ENCODE measurements at places on chromosomes 4 and X.
A peak's percentile ranks its signal among the peaks of the same experiment; 100 is the strongest.

- peak; percentile 79 for DNase-seq
These were observed 54.4 kb downstream of the FAT1 start for GRCh38 chr4:186669159-186669731.

GRCh38 chr4:92636038-92636806, 332.5 kb downstream of the GRID2 start:
- peak; percentile 68 for DNase-seq

DNA sequence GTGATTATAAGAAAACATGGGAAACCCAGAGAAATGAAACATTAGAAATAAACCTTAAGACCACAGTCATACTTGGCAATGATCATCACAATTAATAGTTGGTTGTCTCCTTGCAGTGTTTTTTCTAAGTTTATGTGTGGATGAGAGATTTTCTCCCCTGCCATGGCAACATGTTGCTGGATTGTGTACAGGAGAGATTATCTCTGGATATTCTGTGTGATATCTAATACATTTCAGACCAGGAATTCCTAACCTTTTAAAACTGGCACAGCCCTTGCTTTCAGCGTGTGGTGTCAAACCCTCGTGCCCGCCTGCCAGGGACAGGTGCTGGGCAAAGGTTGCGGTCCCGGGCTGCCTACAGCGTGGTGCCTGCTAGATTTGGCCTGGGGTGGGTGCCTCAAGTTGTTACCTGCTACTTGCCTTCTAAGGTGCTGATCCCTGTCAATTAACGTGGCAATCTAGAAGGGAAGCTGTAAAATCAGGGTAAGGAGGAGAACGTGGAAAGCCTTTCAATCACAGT, 100.5 kb downstream of the TMEM131L start:
- no peak for DNase-seq

DNA sequence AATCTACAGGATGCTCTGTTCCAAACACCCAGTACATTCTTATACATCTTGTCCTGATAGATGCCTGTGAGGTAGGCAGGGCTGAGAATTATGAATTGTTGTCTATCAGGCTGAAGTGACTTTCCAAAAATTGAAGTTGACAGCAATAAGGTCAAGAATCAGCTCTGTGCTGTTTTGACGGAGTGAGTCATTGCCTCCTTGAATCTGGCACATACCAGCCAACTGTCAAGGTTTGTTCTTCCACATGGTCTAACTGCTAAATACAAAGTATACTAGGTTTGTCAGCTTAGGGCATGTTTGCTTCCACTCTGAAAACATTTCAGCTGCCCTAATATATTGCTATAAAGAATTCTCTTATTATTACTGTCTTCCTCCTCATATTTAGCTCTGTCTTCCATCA, 32.3 kb downstream of the SH3RF1 start:
- no peak for DNase-seq

DNA sequence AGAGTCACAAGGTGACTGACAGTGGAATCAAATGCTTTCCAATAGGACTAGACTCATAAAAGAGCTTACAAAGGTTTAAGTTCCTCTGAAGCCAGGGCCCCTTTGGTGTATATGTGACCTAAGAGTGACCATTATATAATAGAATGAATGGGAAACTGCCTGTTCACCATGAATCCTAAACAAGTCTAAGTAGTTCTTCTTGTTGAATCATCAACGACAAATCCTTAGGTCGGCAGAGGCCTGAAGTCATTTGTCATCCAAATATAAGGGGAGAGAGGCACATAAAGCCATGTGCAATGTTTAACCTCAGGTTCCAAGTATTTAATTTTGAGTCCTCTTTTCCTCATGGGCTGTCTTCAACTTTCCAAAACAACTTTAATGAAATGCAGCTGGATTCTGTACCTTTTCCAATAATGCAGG, 122.4 kb downstream of the RASL11B start:
- peak; percentile 11 for DNase-seq

GRCh38 chr4:15917297-15917696, 21.2 kb downstream of the FGFBP1 start:
- DNase-seq = no peak

GRCh38 chrX:155968791-155969190, 28.7 kb upstream of the IL9R start:
- DNase-seq = no peak

- no peak for DNase-seq
These were observed 34.5 kb downstream of the PHKA2 start for GRCh38 chrX:18949291-18949943.

- no peak for DNase-seq
These were observed 28.8 kb downstream of the RPS6KA3 start for GRCh38 chrX:20237864-20238263.

GRCh38 chr4:16377887-16378286, 151.6 kb upstream of the TAPT1 start:
- DNase-seq = no peak

- DNase-seq = no peak
These were observed 607.8 kb downstream of the FSTL5 start for GRCh38 chr4:161555689-161556660.

DNA sequence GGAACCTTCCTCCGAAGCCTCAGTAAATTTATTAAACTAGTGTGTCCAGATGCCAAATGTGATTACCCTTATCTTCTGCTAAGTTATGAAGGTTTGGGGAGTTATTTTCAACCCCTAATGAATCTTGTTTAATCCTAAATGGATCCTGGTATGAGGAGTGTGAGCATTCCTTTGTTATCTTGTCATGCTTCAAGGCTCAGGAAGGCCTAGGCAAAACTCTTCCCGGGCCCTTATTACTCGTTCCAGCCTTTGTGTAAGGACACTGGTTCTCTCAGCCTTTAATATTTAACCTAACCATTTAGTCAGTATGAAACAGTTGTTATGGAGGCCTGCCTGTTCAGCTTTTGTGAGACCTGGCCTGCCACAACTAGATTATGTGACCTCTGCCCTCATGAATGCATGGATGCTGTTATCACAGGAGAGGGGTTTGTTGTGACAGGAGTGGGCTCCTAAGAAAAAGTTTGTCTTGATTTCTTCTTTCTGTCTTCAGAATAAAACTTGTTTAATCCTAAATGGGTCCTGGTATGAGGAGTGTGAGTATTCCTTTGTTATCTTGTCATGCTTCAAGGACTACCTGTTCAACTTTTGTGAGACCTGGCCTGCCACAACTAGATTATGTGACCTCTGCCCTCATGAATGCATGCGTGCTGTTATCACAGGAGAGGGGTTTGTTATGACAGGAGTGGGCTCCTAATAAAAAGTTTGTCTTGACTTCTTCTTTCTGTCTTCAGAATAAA, 181.7 kb downstream of the SLC39A8 start:
- DNase-seq = no peak

DNA sequence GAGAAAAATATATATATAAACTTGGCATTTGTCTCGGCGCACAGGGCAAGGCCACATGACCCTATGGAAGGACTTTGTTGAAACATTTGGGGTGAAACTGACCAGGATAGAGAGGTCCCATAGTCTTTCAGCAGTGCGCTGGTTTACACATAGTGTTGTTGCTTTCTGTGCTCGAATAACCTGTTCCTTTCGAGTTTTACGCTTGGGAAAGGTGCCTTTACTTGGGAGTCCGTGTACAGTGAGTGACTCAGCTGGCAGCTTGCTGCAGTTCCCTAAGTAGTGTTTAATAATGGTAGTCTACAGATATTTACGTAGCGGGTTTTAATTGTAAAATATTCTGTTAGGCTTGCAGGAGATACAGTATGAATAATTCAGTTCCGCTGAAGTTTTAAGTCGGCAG, 578 bp downstream of the APOOL start:
- DNase-seq = peak; percentile 5

- no peak for DNase-seq
These were observed 47.5 kb upstream of the CLDN34 start for GRCh38 chrX:9919632-9920172.

DNA sequence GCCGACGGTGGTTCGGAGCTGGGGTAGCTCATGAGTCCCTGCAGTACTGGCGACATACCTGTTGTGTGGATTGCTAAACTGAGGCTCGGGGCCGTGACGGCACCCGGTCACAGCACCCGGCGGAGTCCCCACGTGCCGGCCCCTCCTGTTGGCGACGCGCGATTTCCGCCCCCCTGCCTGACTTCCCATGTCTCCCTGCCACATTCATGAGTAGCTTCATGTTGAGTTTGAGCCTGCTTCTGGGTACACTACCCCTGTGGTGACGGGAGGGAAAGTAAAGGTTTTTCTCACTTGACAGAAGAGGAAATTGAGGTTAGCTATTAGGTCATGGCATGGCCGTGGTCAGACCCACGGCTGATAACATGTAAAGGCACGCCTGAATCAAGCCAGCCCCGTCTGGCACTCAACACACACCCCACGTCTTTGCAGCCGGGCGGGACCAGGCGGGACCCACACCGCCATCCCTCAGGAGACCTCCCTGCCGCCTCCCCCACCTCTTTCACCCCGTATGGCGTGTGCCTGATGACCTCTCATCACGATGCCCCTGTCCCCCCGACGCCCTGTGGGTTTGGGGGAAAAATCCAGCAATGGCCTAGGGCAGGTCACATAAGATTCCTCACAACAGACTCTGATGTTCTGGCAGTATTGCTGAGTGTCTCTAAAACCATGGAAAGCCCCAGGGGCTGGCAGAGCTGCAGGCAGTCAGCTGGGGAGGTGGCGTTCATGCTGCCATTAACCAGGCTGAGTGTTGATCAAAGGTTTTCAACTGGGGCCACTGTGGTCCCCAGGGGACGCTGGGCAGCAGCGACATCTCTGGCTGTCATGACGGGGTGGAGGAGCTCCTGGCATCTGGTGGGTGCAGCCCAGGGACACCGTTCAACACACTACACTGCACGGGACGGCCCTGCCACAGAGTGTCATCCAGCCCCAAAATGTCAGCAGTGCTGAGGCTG, 29.2 kb downstream of the P2RY8 start:
- peak; percentile 36 for DNase-seq

GRCh38 chrX:33447285-33447684, 235.9 kb upstream of the DMD start:
- DNase-seq = no peak

- DNase-seq = no peak
These were observed 162.2 kb upstream of the FTHL17 start for GRCh38 chrX:31233941-31234496.

DNA sequence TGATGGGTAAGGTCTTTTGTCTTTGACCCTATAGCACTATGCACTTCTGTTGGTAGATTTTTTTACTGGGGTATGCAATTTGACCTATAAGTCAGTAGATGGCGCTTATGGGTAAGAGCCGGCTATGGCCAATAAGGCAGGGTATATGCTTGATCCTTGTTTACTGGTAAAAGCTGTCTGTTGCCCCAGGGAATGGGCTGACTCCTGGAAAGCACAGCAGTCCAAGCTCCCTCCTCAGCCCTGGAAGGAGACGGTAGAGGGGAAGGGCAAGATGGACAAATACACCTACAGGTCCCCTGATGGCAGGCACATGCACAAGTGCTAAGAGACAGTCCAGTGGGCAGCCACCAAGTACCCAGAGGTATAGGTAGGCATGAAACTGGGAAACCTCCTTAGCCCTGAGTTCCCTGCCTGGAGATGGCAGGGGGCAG, 63.7 kb downstream of the ADAMTS3 start:
- DNase-seq = peak; percentile 28

DNA sequence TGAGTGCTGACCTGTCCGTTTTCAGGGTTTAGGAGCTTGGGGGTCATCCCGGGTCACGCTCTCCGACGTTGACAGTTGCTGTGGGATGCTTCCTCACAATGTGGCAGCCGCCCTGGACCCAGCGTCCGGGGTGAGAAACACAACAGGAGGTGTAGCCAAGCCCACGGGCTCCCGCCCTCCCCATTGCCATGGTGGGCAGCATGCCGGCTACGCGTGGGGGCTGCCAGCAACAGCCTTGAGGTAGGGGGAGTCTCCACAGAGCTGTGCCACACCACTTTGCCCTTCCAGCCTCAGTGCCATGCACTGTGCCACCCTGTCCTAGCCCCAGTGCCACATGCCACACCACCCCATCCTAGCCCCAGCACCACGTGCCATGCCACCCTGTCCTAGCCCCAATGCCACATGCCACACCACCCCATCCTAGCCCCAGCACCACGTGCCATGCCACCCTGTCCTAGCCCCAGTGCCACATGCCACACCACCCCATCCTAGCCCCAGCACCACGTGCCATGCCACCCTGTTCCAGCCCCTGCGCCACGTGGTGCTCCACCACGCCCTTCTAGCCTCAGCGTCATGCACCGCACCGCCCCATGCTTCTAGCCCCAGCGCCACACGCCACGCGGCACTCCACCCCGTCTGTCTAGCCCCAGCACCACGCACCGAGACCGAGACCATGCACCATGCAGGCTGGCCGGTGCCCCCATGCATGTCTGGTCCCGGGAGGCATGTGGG, 8.5 kb upstream of the HGFAC start:
- no peak for DNase-seq

- DNase-seq = no peak
These were observed 132.0 kb upstream of the ATP6AP2 start for GRCh38 chrX:40448793-40449192.

DNA sequence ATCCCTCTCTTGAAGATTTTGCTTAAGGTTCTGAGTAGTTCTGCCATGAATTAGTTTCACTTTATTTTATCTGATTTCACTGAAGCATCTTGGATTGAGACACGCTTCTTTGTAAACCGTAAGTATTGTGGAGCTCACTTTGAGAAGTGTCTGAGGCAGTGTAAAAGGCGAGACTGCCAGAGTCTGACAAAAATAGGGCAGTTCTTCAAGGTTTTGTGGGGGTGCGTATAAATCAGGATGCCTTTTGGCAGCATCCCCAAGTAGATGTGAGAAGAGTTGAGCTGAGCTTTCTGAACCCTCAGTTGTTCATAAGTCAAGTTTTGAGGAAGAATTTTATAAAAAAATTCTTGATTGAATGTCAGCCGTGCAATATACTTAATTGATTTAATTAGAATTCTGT, 76.3 kb downstream of the RBPJ start:
- no peak for DNase-seq

- no peak for DNase-seq
These were observed 34.1 kb upstream of the TNIP3 start for GRCh38 chr4:121198251-121198650.

DNA sequence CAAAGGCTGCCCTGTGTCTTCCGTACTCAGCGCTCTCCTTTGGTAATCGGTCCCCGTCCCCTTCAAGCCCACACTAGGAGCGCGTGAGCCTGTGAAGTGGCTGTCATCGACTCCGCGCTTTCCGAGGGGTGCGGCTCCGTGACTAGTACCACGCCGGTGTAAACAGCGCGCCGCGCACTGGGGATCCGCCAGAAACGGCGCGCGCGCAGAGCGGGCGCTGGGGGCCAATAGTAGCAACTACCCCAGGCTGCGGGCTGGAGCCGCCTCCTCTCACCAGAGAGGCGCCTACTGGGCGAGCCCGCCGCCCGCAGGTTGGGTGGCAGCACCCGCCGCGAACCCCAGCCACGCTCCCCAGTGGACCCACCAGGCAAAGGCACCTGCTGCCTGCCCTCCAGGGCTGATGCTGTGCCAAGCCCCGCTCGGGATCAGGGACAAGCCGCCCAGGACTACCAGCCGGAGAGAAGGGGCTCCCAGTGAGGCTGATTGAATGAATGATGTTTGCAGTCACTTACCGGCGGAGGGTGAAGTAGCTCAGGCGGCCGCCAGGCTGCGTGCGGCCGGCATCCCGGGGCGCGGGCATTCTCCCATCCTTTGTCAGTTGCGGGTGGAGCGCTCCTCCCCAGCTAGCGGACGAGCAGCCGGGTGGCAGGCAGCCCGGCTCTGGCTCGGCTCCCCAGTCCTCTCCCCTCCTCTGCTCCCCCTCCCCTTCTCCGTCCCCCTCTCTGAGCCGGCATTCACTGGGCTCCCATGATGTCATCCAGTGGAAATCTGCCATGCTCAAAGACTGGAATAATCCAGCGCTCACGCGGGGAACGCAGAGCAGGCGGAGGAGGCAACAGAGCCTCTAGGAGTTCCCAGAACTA, 370.3 kb upstream of the SMIM31 start:
- DNase-seq = peak; percentile 98

All from pons (tissue), 1 donor.